ENCODE measurements at places on chromosomes 5 and 9.

DNA sequence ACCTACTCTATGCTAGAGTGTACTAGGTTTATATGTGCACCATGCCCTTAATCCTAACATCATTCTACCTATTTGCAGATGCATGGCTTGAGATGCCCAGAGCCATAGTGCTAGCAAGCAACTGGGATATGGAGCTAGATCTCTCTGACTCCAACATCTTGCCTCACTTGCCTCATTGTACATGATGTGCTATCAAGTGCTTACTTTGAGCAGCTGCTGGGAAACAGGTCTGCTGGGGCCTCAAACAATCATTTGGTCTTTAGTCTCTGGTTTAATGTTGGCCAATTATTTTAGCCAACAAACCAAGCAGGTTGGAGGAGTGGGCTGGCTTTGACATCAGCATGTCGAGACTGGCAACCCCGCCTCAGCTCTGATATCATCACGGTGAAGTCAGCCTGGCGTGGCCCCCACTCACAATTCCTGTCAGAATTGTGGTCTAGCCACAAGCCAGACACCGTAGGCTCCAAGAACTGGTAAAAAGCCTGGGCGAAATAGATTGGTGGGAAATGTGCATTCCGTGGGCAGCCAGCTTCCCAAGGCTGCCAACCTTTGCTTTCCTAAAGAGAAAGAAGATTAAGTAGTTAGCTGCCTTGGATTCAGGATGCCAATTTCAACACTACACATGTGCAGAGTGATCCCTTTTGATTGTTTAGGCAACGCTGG lies 21.1 kb upstream of the GAS1 start:
- no peak for DNase-seq

GRCh38 chr9:112288029-112288428 lies 45.4 kb downstream of the PTBP3 start:
- DNase-seq: no peak

- DNase-seq: no peak
Observed at GRCh38 chr5:141757402-141757801, 75.4 kb upstream of the ARAP3 start.

DNA sequence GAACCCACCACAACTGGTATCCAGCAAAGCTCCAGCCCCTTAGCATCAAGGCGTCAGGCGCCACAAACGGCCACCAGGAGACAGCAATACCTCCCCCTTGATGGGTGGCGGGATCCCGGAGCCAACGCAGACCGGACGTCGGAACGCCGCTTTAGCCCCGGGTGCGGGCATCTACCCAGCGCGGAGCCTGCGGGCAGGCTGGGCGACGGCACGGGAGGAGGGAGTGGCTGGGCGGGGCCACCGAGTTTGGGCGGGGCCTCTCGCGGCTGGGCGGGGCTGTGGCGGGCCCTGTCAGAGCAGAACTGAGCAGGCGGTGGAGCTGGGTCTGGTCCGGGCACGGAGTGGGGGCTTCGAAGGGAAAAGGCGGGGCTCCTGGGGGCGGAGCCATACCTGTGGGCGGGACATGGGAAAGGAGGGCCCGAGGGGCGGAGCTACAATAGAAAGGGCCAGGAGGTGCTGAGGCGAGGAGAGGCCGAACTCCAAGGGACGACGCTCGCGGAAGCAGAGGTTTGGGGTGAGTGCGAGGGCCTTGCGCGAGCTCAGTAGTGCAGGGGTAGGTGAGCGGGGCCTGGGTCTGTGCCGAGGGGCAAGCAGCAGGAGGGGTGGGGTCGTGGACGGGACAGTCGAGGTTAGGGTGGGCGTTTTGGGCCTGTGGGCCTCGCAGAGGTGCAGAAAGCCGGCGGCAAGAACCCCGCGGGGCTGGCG lies 40.2 kb upstream of the GARNL3 start:
- peak; percentile 82 for DNase-seq

DNA sequence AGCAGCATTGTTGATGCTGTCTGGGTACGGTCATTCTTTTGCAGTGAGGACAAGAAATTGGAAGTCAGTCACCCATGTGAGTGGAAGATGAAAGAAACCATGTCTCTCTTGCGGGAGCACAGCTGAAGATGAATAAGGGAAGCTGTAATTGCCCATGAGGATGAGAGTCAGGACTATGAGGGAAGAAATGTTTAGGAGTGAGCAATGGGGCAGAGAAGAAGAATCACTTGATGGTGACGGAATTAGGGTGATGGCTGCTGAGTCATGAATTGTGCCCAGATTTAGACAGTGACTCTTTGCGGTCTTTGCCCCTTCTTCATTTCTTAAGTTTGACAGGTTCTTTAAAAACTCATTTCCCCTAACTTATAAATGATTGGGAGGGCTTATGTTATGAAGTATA lies 183.3 kb downstream of the MAST4 start:
- no peak for DNase-seq

GRCh38 chr5:81486711-81487110 lies 92.8 kb upstream of the ACOT12 start:
- no peak for DNase-seq

- DNase-seq: no peak
Observed at GRCh38 chr5:167993771-167994170, 297.7 kb upstream of the WWC1 start.

DNA sequence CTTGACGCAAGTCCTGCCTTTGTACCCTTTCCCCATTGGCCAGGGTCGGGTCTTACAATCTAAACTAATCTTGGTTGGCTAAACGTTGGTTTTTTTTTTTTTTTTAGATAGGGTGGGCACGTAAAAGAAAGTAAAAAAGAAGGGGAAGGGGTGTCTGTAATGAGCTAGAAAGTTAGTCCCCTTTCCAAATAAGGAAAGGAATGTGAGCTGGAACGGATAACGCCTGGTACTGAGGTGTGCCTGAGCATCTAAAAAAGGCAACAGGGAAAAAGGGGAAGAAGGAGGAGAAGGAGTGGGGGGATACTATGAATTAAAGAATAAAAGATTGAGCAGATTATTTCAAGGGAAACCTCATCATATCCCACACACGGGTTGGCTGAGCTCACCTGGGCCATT lies 66.2 kb upstream of the IL17B start:
- no peak for DNase-seq

DNA sequence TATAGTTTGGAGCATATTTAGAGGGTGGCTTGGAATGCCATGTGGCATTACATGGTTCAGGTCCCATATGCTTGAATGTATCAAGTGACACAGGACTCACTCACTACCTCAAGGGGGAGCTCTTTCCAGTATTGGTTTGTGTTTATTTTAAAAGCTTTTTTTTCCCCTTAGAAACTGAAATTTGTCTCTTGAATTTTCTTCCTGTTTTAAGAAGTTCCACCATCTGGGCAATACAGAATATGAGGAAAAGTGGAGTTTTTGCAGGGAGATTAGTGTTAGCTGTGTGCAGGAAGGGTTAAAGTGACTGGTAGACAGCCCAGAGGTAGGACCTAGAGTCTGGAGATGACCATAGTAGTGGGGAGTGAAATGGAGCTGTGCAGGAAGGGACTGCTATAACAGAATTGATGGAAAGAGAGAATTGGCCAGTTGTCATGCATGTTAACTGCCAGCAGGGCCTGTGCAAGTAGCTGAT lies 36.6 kb downstream of the CTNNA1 start:
- DNase-seq: no peak

GRCh38 chr5:63205976-63206375 lies 627.4 kb downstream of the LRRC70 start:
- DNase-seq: no peak

GRCh38 chr9:70692431-70692830 lies 278.0 kb upstream of the KLF9 start:
- no peak for DNase-seq

GRCh38 chr5:142810081-142810480 lies 39.9 kb downstream of the ARHGAP26 start:
- DNase-seq: no peak

DNA sequence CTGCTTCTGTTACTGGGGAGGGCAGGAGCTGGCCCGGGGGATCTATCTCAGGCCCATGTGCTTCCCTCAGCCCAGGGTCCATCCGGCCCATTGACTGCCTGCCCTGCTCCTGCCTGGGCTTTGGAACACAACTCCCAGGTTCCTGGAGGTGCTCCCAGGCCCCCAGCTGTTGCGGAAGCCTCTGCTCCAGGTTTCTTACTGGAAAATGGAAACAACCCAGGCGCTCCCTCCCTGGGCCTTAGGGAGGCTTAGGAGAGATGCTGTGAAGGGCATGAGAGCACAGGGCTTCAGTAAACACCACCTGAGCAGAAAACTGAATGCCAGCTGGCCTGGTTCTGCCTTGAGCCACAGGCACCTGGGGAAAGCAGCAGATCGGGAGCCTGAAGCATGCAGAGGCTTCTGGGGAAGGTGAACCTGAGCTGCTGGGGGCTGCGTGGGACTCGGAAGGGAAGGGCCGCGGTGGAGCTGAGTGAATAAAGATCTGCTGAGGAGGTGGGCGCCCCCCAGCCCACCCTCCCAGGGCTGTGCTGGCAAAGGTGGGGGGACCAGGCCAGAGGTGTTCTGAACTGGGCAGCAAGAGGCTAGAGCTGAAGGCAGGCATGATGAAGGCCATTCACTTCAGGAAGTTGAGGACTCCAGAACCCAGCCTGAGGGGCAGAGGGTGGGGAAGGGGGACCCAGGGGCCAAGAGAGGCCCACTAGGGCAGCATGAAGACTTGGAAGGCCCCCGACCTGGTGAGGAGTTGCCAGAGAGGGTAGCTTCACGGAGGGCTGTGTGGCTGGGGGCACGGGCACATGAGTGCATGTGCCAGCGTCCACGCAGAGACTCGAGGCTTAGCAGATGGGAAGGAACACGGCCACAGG lies 64.8 kb downstream of the SHB start:
- no peak for DNase-seq

GRCh38 chr9:22307013-22307711 lies 139.5 kb upstream of the DMRTA1 start:
- DNase-seq: no peak

GRCh38 chr5:177430972-177431316 lies 4.5 kb downstream of the GRK6 start:
- no peak for DNase-seq

DNA sequence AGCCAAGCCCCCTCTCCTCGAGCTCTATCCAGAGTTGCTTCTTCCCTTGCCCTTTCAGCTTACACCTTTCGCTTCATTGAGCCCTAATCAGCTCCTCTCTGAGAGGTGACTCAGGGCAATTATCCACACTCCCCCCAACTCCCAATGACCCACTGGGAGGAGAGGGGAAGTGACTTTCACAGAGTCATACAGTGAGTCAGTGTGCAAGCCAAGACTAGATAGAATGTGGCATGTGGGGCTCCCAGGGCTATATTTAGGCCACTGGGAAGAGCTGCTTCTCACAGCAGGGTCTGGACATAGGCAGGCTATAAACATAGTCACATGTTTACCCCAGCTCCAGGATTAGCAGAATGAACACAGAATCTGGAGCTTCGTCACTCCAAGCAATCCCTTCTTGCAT lies 57.4 kb downstream of the NRG2 start:
- no peak for DNase-seq

DNA sequence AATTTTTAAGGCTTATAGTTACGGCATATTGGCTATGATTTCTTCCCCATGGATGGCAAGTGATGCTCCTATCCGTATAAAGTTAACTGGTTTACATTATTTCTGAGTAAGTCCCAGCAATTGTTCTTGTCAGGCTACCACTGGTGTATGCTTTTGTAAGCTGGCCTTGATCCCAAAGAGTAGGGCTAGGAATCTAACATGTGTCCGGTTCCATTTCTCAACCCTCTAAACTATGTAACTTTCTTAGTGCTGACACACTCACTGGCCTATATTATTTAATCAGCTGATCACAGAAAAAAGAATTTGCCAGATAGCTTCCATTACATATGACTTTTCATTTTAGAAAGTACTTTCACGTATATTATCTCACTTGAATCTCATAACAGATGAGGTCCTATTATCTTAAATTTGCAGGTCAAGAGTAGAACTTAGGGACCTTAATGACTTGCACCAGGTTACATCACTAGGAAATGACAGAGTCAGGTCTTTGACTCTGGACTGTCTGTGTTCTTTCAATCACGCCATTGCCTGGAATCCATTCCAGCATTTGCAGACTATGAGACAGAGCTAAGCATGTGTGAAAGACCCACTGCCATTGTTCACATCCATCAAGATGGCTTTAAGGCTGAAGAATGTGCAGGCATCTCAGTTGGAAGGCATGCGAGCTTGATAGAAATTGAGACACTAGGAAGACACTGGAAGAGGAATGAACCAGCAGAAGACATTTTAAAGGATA lies 362.9 kb downstream of the ARRDC3 start:
- DNase-seq: no peak

DNA sequence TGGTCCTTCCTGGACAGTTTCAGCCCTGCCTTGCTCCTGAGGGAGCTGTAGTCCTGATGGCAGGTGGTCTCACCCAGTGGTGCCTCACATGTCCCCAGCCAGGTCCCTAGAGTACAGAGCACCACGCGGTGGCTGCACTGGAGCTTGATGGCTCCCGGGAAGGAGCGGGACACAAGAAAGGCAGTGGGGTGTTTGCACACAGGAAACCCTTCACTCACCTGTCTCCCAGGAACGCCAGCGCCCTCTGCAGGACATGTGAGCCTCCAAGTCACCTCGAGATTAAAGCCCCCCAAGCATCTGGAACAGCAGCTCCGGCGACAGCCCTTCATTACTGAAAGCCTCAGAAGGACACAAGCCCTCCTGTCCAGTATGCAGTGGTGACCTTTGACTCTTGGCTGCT lies 19.9 kb upstream of the TMEM250 start:
- peak; percentile 46 for DNase-seq

DNA sequence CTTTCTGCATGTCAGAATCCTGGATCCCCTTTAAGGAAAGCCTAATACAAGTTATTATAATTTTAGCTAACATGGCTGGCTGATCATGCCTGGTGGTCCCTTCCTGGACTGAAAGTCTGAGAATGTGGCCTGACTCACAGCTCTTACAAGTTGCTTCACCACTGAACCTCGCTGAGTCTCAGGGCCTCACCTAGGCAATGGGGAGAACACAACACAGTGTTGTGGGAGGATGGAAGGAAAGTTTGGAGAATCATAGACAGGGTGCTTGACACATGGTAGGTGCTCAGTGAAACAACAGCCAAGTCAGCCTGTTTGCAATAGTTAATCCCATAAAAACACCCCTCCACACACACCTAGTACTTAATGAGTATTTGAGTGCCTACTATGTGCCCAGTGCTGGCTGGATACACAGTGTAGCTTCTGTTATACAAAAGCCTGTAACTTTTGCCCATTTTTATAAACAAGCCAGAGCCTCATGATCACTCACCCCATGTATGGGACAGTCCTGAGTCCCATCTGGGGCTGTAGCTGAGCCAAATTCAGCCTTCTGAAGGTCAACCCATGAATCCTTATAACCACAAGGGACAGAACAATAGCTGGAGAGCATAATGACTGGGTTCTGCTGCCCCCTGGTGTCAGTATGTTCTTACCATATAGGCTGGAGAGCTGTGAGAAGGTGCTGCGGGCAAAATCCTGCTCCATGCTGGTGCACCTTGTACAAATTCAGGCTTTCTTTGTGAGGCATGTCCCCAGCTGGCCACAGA lies 3.9 kb downstream of the ACSL6 start:
- peak; percentile 62 for DNase-seq

DNA sequence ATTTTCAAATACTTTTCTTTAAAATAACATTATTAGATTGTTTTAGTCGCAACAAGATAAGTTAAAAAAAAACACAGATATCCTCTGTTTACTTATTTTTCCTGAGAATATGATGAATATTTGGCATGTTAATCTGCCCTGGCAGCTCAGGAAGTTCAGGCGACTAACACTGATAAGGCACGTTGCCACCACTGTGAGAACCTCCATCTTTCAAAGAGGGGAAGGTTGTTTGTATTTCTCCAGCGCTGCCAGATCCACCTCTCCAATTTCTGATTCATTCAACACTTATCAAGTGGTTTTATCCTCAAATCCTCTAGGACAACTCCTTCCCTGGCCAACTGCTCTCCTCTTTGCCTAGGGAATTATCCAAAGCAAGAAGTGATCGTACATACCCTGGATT lies 21.8 kb downstream of the CTNNAL1 start:
- DNase-seq: no peak

GRCh38 chr5:173963867-173964441 lies 25.0 kb upstream of the C5orf47 start:
- no peak for DNase-seq
